ENCODE measurements at places on chromosomes 3 and 15.
A peak's percentile ranks its signal among the peaks of the same experiment; 100 is the strongest.

- DNase-seq: no peak
Measured at GRCh38 chr15:85035980-85036379, 54.3 kb downstream of the PDE8A start.

GRCh38 chr3:115423170-115423569 lies 200.1 kb upstream of the GAP43 start:
- no peak for DNase-seq

- DNase-seq: no peak
Measured at GRCh38 chr3:152713989-152714388, 120.9 kb upstream of the P2RY1 start.

- DNase-seq: no peak
Measured at GRCh38 chr15:47682661-47683060, 34.6 kb upstream of the SEMA6D start.

- no peak for DNase-seq
Measured at GRCh38 chr3:169939751-169940150, 26.9 kb upstream of the SEC62 start.

- DNase-seq: peak; percentile 23
Measured at GRCh38 chr3:129485721-129486663, 42.4 kb upstream of the RHO start.

- DNase-seq: no peak
Measured at GRCh38 chr3:66554178-66554577, 53.4 kb upstream of the LRIG1 start.

DNA sequence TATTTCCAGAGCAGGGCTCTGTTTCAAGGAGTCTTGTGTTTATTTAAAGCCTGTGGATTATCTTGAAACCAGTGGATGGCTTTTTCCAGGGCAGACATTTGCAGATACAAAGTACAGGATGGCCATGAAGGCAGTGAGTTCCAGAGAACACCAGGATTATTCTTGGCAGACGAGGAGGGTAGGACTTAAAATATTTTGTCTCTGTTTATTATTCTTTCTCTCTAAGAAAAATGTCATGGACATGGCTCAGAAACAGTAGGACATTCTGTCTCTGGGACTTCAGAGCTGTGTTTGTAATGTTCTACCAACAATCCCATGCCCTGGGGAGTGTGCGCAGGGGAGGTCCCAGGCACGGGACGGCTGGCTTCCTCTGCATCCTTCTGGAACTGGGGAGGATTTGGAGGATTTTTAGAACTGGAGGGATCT lies 125.9 kb downstream of the ATP10A start:
- no peak for DNase-seq

- DNase-seq: no peak
Measured at GRCh38 chr15:89401631-89402517, 67.2 kb upstream of the POLG start.

DNA sequence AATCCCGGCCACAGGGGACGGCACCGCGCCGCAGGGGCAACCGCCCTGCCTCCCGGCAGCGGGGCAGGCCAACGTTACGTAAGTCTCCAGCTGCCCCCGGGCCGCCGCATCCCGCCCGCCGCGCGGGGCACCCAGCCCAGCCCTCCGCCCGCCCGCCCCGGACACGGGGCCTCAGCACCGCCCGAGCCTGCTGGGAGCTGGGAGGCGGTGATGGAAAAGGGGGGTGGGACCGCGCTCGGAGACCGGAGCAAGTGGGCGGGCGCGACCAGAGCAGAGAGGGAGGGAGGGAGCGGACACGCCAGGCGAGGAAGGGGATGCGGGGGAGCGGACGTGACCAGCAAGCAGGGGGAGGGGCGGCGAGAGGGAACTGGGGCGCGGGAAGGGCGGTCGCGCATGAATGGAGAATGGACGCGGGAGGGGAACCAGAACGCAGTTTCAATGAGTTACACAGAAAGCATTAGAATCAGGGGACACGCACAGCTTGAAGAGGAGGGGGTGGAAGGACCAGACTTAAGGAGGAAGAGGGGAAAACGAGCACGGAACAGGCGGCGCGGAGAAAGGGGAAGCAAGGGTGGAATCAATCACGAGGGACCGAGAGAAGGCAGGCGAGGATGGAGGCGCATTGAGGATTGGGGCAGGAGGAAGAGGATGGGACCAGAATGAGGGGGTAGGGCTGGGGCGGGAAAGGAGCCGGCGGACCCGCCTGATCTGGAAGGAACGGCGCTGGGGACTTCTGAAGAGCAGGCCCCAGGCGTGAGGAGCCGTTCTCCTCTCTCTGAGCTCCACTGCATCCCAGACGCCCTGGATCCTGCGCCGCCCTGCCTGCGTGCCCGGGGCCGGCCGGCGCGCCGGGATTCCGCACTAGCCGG lies 559 bp downstream of the PKM start:
- peak; percentile 11 for DNase-seq

DNA sequence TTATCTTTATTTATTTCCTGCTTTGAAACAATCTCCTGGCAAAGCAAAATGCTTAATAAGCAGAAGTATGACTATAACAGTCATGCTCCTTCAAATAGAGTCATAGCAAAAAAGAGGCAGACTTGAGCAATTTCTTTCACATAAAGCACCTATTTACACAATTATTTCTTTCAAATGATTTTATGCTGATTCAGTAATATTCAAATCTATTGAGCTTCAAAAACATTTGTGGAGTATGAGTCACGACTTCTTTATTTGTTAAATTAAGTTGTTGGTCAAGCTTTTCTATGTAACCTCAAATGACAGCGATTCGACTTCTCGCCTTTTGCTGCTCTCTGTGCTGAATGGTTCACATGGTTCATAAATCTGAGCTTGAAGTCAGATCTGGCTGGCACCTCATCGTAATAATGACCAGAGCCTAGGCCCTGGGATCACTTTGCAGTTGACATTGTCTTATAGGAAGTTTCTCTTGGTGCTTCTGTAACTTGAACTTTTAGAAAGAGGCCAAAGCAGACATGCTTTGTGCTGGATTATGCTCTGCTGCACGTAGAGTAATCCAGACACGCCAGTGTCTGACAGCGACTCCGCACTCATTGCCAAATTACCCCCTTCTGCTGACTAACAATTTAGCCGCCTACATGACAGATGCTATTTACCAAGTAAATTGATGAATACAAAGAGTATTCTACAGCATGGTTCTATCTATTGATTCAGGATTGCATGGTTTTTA lies 139.0 kb downstream of the MCTP2 start:
- DNase-seq: no peak

- DNase-seq: no peak
Measured at GRCh38 chr3:41202075-41202833, 2.9 kb downstream of the CTNNB1 start.

GRCh38 chr15:50593761-50594160 lies 47.3 kb upstream of the USP50 start:
- DNase-seq: no peak

DNA sequence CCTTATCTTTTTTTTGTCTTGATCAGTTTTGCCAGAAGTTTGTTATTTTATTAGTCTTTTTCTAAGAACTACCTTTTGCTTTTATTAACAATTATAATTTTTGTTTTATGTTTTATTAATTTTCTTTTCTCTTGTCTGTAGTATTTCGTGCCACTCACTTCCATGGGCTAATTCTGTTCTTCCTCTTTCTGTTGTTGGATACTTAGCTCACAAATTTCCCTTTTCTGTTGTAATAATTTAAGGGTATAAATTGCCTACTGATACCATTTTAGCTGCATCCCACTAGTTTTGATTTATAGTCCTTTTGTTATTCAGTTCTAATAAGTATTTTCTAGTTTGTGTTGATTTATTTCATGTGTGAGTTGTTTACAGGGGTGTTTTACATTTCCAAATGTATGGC lies 48.6 kb downstream of the SNRK start:
- DNase-seq: no peak

GRCh38 chr15:60620708-60621107 lies 141.8 kb upstream of the ICE2 start:
- DNase-seq: no peak

- DNase-seq: no peak
Measured at GRCh38 chr15:54212635-54213034, 234.4 kb downstream of the UNC13C start.

DNA sequence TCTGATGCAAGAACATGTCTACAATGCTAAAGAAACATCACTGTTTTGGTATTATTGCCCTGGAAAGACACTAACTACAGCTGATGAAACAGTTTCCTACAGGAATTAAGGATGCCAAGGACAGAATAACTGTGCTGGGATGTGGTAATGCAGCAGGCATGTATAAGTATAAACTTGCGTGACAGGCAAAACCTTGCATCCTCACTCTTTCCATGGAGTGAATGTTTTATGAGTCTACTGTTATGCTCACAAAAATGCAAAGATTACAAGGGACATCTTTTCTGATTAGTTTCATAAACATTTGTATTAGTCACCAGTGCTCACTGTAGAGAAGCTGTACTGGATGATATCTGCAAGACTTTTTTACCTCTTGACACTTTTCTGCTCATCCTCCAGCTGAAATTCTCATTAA lies 143.6 kb downstream of the NAALADL2 start:
- no peak for DNase-seq

GRCh38 chr3:187629711-187630110 lies 40.5 kb downstream of the SST start:
- DNase-seq: no peak

DNA sequence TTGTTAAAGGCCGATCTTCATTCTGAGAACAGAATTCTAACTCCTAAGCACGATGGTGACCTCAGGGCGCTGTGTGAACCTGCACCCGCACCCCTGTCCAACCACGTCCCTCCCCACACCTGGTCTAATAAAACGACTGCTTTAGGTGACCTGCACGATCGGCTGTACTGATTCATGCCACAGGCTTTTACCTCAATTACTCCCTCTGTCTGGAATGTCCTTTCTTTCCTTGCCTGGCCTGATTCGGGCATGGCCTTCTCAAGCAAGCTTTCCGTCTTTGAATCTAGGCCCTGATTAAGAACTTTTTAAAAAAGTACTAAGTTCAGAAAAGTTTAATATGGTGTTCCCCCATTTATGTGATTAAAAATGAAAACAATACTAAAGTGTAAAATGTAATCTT lies 842 bp upstream of the U2SURP start:
- DNase-seq: no peak

- no peak for DNase-seq
Measured at GRCh38 chr3:138456961-138457862, 22.8 kb downstream of the ESYT3 start.

DNA sequence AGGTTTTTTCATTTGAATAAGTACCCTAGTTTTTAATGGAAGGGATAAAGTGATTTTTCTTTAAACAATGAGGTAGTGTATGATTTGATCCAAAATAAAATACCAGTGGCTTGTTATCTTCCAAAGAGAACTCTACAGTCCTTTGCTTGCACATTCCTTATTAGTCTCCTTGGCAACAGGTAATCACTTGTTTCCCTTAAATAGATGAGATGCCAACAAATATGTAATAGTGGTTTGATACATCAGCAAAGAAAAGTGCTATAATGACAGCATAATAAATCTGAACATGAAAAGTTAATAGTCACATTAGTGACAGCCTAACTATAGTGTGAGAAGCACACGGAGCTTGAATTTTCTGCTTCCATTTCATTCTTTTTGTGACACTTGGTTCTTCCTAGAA lies 360.2 kb downstream of the ZNF385D start:
- DNase-seq: no peak

DNA sequence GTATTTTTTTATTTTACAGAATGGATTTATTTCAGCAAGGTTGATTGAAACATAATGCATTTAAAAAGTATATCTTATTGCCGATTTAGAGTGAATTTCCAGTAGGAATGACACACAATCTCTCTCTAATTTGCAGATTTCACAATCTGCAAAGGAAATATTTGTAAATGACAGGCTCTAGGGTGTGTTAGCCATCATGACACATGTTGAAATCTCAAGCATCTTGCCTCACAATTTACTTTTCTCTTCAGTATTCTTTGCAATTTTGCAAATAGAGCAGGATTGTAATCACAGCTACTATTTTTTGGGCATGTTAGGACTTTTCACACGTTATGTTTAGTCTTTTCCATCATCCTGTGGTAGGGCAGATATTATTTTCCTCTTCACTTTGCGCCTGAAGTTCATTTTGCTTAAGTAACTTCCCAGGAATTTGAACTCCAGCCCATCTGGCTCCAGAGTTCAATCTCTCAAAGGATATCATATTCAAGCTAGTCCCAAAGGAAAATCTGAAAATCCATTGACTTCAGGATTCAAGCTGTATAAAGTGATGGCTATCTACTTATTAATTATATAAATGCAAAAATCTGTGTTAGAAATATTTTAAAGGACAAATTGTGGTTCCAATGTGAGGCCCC lies 55.4 kb downstream of the ATP13A4 start:
- DNase-seq: no peak

GRCh38 chr3:134522541-134522940 lies 36.7 kb downstream of the CEP63 start:
- no peak for DNase-seq

GRCh38 chr15:36947035-36947719 lies 153.2 kb downstream of the MEIS2 start:
- DNase-seq: no peak

- DNase-seq: no peak
Measured at GRCh38 chr15:39028069-39028468, 463.5 kb upstream of the RASGRP1 start.

DNA sequence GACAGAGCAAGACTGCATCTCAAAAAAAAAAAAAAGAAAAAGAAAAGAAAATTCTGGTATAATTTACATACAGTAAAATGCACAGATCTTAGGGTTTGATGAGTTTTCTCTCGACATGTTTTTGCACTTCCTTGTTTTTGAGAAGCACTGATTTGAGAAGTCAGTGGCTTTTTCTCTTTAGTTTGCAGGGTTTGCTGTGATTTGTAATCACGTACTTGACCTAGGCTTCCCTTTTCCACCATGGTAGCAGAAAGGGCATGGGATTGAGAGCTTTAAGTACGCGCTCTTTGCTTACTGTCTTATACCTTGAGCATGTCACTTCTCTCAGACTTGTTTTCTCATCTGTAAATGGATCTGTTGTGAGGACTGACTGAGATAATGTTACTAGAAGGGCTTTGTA lies 4.1 kb downstream of the VHL start:
- no peak for DNase-seq

GRCh38 chr3:184537885-184538665 lies 23.5 kb upstream of the EPHB3 start:
- no peak for DNase-seq

DNA sequence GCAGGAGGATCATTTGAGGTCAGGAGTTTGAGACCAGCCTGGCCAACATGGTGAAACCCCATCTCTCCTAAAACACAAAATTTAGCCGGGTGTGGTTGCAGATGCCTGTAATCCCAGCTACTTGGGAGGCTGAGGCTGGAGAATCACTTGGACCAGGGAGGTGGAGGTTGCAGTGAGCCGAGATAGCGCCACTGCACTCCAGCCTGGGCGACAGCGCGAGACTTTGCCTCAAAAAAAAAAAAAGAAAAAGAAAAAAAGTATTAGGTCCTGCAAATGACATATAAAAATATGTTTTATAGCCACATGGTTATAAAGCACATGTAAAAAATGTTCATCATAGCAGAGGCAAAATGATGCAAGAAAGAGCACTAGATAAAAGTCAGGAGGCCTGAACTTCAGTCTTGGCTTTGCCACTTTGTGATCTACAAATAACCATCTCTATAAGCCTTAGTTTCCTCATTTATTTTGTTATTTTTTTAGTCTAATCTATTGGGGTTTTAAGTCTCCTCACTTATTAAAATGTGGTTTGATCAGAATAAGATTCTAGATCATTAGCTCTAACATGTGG lies 4.9 kb downstream of the SLC12A6 start:
- DNase-seq: no peak
